ENCODE measurements at places on chromosomes 7 and 10. TPM values are rescaled to one million over a fixed set of nuclear protein-coding genes. Genes with fewer than 3 reads are reported as not detected.

GRCh38 chr7:13953368-13953767, 36.1 kb downstream of the ETV1 start:
- peak; percentile 19 for DNase-seq

- DNase-seq, result no peak
Measured at GRCh38 chr10:115514895-115515294, 421.7 kb downstream of the ATRNL1 start.

GRCh38 chr10:71980181-71981014, 16.2 kb downstream of the CHST3 start:
- DNase-seq, result peak; percentile 84

GRCh38 chr10:102701796-102702195, 12.4 kb downstream of the ARL3 start:
- DNase-seq, result no peak

GRCh38 chr10:131195116-131195515, 116.4 kb downstream of the TCERG1L start:
- DNase-seq, result no peak

- peak; percentile 27 for DNase-seq
Measured at GRCh38 chr10:95447685-95448084, 113.5 kb downstream of the SORBS1 start.

DNA sequence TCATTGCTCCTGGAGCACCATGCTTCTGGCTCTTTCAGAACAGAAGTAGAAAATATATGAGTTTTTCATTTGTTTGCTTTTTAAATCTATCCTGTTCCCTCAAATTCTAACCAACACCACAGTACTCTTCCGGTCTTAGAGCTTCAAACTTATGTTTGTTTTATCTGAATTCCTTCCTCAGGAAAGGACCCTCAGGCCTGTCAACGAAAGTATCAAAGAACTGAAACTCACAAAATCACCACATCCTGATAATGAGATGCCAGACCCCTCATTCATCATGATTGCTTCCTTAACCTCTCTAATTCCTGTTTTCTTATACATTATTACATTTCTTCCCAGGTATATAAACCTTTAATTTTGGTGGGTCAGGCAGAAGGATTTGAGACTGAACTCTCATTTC, 135.2 kb downstream of the BMS1 start:
- no peak for DNase-seq

DNA sequence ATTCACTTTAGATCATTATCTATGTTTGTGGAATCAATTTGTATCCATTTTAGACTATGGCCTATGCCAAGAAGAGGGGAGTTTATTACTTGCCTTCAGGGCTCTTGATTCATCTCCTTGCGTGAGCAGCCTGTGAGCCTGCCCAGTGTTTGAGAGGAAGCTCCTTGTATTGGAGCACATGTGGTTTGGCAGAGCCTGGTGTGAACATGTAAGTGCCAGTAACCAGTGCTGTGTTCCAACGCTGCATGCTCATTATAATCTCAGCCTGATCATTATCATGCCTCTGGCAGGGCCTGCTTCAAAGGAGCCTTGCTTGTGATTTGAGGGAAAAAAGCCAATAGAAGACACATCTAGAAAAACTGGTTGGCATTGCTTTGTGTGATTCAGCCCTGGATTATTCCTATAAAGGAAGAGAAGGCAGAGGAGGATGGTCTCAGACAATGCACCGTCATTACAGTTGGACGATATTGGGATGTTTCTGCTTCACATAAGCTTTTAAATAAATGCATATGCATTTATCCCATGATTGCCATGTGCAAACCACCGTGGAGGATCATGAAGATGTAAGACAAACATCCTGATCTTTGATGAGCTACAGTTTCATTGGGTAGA, 203.4 kb upstream of the AHR start:
- peak; percentile 80 for DNase-seq

DNA sequence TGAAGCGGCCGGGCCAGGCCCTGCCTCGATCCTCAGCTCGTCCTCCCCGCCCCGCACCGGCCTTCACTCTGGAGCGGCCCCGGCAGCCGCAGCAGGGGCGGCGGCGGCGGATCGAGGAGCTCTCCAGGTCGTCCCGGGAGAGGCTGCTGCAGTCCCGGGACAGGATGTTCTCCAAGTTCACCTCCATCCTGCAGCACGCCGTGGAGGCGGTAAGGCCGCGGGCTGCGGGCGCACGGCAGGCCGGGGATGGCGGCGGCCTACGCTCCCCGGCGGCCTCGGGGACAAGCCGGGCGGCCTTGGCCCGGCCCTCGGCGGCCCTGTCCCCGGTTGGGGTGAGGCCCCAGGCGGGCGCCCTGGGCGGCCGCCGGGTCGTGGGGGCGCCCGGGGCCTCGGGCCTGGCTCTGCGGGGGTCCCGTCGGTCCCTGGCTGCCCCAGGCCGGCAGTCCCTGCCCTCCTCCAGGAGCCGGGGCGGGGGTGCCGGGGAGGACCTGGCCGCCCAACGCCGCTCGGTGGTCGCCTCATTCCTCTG, 399 bp downstream of the FHIP2A start:
- peak; percentile 18 for DNase-seq

GRCh38 chr7:77338260-77338659, 77.9 kb downstream of the GSAP start:
- no peak for DNase-seq

GRCh38 chr7:1552200-1552599, 3.8 kb downstream of the TMEM184A start:
- DNase-seq, result no peak

DNA sequence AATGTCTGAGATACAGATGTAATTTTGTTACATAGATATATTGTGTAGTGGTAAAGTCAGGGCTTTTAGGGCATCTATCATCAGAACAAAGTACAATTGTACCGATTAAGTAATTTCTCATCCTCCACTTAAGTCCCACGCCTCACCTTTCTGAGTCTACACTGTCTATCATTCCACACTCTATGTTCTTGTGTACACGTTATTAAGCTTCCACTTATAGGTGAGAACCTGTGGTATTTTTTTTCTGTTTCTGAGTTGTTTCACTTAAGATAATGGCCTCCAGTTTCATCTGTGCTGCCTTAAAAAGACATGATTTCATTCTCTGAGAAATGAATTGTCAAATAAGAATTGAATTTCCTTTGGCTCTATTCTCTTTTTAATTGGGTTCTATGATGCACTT, 15.5 kb upstream of the OSBPL3 start:
- no peak for DNase-seq

DNA sequence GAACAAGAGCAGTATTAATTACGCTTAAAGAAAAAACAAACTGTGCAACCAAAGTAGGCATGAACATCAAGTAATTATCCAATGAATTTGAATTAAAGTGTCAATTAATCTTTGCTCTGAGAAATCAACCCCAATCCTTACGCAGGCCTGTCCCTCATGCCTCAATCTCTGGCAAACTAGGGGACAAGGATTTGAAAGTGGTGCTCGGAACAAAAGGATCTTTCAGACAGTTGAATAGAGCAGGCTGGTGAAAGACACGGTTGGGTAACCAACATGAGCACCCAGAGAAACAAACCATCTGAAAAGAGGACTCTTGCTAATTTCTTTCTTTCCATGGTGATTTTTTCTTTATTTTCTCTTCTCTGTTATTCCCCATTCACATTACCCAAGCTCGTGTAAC, 203.5 kb upstream of the PHF14 start:
- DNase-seq, result no peak

DNA sequence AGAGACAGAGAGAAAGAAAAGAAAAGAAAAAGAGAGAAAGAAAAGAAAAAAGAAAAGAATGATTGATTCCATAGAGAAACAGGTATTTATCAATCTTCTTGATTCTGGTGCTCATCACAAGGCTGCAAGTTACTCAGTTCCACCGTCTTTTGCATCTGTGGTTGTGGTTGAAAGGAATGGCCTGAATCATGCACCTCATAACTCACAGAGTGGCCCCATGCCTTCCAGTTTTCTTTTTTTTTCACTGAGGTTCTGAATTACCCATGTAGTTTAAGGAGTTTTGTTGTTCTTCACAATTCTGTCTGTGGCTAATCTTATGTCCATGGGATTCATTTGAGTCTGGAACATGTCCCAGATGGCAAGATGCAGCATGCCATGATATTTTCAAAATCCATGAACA, 156.0 kb downstream of the ZNF33B start:
- DNase-seq, result no peak

DNA sequence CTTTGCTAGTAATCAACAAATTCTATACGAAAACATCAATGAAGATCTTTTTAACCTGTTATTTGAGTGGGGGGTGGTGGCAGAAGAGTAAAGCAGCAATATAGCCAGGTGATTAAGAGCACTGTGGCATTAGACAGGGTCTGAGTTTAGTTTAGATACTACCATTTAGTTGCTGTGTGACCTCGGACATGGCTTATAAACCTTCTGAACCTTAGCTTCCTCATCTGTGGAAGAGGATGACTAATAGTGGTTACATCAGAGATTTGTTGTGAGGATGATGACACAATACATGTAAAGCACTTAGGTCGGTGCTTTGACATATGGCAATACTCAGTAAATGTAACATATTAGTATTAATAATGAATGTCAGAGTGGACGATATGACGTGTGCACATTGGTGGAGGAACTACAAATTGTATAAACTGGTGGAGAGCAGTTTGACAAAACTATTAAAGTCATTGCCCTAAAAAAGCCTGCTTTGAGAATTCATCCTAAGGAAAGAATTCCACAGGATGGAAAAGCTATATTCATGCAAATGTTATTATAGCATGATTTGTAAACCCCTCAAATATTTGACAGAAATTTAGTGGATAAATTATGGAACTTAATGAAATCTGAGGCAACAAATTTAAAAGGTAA, 24.3 kb downstream of the SPAG6 start:
- DNase-seq, result no peak

DNA sequence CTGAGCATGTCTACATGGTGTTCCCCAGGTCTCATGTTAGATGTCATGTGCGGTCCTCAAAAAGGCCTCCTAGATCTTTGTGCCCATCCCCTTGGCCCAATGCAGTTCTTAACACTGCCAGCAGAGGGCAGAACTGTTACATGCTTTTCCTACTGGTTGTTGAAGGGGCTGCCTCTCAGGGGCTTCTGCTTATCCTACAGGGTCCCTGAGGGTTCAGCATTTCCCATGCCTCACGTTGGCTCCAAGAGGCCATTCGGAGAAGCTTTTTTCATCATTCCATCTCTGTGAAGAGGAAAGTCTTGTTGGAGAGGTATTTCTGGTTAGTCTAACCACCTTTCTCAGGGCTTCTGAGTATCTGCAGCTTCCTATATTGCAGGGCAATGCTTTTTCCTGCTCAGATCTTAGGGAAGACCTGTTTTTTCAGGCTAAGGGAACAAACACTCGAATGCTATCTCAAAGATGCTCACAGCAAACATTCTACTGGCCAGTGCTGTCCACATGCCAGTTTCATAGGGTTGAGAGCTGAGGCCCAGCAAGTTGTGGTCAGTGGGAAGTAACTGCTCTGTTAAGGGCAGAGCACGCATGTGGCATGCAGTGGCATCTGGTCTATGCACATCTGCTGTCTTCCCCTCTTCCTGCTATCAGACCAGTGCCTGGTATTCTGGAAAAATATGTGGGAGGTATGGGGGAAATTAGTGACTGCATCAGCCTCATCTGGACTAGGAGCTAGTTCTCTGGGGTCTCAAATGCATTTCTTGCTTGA, 31.5 kb downstream of the MBL2 start:
- peak; percentile 32 for DNase-seq

DNA sequence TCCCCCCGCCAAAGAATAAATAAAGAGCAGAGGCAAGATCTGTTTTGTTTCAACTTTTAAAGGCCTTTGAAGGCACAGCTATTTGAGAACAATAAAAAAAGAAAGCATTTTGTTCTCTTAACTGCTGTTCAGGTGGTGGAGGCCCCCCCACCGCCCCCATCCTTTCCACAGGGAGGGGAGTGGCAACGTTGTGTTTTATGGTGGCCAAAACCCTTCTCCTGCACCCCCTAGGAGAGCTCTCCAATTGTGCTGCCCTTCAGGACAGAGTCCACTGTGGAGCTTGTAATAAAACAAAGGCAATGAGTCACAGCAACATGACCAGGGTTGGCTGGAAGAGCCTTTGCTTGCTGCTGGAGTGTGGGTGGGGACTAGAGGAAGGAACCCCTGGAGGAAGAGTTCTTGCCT, 987.9 kb downstream of the KCNMA1 start:
- DNase-seq, result peak; percentile 89

GRCh38 chr10:103660364-103661197, 167.1 kb downstream of the NEURL1 start:
- DNase-seq, result peak; percentile 52

- DNase-seq, result no peak
Measured at GRCh38 chr7:35652124-35652523, 42.8 kb downstream of the HERPUD2 start.

DNA sequence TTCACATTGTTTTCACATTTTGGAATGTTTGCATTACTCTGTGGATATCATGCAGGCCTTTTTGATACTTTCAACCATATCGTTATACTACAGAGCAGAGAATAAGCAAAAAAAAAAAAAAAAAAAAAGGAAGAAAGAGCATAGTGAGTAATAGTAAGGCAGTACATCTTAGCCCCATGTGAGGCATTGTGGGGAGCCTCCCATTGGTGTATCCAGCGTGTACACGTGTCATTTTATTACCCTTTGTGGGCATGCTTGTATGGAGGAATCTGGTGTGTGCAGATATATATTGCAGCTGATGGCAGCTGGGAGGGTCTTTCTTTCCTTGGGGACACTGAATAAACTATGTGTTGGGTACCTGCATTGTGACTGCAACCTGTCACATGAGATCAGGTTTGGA, 19.6 kb downstream of the R3HCC1L start:
- no peak for DNase-seq

- DNase-seq, result peak; percentile 88
Measured at GRCh38 chr10:132065491-132066105, at the start of gene JAKMIP3. JAKMIP3 (plus strand) TSS chr10:132065946; CDS start chr10:132104809, 38,863 bp downstream.

DNA sequence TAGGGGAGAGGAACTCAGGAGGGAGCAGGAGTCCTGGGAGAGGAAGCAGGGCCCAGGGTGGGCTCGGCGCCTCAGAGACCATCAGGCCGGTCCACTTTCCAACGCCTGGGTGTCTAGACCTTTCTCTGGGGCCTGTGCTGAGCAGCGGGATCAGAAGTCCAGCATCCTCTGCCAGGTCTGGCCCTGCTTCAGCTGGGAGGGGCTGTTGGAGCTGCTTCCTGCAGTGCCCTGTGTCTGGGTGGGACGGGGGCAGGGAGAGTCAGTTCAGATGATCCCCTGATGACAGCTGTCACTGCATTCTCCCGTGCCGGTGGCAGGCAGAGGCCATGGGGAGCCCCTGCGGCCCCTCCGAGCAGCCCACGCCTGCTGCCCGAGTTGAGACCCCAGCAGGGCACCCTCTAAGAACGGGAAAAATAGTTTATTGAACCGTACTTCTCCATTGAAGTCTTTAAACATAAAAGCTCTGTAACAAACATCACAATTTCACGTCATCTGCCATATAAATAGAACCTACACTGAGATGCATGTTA, 23.3 kb downstream of the AP5Z1 start:
- no peak for DNase-seq

GRCh38 chr7:104650991-104651640, 322.7 kb downstream of the LHFPL3 start:
- no peak for DNase-seq

The TET1 gene
- total RNA-seq, result 9.3 TPM

The ETV1 gene
- 75.7 TPM for total RNA-seq

The HOXA1 gene
- total RNA-seq, result 0.72 TPM

The FANK1 gene
- 2.3 TPM for total RNA-seq

The CHAT gene
- not detected for total RNA-seq

The PDE1C gene
- total RNA-seq, result 187 TPM

The C10orf143 gene
- 0.49 TPM for total RNA-seq
